Pulmonary artery endothelial cell (primary cell): ENCODE measurements at places on chromosomes 3 and 15.

DNA sequence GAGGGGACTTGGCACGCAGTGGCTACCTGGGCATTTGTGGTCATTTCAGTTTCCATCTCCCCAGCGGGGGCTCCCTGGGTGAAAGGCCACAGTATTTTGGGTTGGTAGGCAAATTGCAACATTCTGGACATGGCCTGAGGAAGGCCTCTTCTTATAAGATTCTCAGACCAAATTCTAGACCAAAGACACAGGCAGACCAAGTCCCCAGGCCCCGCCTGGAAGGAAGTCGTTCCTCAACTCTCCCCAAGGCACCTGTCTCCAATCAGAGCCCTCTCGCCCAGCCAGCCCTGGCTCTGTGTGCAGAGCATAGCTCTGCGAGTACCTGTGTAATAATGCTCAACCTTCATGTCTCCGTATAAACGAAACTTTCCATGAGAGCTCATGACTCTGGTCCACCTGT is 53.1 kb downstream of the GRIP2 start:
- no peak for DNase-seq

DNA sequence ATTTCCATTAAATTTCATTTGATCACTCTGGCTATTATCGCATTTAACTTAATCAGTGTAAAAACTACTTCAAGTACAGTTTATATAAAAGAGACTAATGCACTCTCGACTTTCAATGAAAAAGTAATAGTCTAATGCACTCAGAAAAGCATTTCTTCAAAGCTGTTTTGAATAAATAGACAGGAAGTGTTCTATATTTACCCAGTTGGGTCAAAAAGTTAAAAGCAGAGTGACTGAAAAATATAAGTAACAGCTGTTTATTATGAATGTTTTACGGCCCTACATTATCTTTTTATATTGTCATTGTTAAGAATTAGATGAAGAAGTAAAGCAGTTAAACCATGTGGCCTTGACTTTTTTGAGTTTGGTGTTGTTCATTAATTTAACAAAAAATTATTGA is 391.8 kb downstream of the ZPLD1 start:
- DNase-seq = no peak

GRCh38 chr3:177179281-177180067 is 17.8 kb downstream of the TBL1XR1 start:
- no peak for DNase-seq

DNA sequence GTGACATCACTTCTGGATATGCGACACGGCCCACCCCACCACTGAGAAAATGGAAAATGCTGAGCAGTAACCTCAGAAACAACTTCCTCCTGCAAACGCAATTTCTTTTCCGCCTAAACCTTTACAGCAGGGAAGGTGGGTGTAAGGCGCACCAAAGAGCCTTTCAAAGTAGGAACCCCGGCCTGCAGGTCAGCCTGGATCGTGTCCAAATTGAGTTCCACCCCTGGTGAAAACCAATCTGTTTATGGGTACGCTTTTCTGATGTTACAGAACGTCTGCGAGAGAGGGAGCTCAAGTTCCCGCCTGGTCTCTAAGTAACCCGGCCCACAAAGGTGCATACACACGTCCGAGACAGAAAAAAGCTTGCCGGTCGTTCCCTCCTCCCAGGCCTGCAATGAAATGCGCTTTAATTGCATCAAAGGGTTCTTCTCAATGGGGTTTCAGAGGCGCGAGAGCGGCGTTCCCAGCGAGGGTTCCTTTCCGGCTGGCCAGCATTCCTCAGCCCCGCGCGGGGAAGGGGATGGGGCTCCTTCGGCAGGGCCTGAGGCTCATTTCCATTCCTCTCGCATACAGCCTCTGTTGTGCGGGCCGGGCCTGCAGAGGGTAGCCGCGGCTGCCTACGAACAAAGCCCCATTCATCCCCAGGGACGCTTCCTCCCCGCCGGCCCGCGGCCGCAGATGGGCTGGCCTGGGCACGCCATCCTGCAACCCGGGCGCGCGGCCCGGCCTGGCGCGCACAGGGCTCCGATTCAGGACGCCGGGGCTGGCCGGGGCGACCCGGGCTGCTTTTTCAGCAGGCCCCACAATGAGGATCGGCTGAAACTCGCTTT is 138.1 kb downstream of the TMCO5A start:
- DNase-seq = no peak
